NB4 (cell line): ENCODE measurements at places on chromosomes 2 and 18.

- DNase-seq: no peak
Measured at GRCh38 chr18:25787276-25787675, 303.1 kb downstream of the SS18 start.

GRCh38 chr2:54867457-54867856 is 144.0 kb downstream of the EML6 start:
- DNase-seq: no peak

GRCh38 chr2:190582736-190583506 is 48.4 kb upstream of the NEMP2 start:
- no peak for DNase-seq

- DNase-seq: no peak
Measured at GRCh38 chr2:232421189-232421785, 14.6 kb downstream of the ALPG start.

DNA sequence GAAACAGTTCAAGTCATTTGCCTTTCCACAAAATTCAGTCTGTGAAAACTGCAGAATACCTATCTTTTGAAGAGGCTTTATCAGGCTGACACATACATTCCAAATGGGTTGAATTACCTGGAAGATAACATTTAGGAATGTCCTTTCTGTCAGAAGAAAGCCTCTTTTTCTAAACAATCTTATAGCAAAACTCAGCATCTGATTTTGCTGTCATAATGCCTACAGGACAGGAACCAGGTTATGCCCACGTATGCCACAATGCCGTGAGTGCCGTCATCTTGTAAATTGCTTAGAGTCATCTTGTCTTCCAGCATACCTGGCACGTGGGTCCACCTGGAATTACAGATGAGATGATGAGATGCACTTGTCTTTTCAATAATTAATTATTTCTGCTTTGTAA is 275.3 kb downstream of the ALPK2 start:
- DNase-seq: no peak

GRCh38 chr2:26850505-26850904 is 2.6 kb downstream of the DPYSL5 start:
- peak; percentile 29 for DNase-seq

DNA sequence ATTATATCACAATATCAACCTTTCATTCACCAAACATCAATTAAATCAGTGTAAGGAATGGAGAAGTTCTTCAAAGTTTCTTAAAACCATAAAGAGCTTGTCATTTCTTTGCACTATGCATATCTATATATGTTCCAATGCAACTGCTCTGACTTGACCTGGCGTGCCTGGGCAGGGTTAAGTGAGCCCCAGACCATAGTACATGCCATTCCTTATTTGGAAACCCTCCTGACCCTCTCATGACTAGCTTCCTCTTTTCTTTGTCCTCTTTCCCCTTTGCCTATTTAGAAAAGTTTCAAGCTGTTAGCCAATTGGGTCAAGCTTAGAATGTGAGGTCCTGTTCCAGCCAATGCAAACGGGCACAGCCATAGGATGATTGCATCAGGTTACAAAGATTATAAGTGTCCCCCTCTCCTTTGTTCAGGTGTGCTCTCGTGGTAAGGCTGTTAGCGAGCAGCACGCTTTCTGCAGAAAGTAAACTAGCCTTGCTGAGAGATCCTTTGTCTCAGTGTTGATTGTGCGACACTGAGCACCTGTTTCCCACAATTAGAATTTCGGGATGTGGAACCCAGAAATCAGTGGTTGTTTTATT is 78.2 kb upstream of the UXS1 start:
- DNase-seq: peak; percentile 50

DNA sequence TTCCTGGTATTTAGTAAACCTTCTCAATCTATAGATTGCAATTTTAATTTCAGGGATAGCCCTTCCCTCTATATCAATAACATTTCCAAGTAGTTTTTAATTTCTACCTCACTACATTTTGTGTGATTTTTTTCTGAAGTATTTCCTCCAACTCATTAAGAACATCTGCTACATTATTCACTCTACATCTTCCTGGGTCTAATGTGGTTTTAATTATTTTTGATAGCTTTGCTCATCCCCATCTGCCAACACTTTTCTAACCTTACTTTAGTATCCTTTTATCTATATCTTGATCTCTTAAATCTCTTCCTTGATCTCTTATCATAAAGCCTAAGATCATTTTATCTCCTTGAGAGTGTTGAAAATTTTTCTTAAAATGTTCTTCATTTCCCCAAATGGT is 278.3 kb upstream of the CYP26B1 start:
- no peak for DNase-seq

- DNase-seq: no peak
Measured at GRCh38 chr2:178833382-178833781, 26.2 kb upstream of the TTN start.

- DNase-seq: peak; percentile 25
Measured at GRCh38 chr2:237473878-237474441, 13.1 kb upstream of the MLPH start.

- no peak for DNase-seq
Measured at GRCh38 chr2:90077948-90078347, 1386.5 kb downstream of the RPIA start.

DNA sequence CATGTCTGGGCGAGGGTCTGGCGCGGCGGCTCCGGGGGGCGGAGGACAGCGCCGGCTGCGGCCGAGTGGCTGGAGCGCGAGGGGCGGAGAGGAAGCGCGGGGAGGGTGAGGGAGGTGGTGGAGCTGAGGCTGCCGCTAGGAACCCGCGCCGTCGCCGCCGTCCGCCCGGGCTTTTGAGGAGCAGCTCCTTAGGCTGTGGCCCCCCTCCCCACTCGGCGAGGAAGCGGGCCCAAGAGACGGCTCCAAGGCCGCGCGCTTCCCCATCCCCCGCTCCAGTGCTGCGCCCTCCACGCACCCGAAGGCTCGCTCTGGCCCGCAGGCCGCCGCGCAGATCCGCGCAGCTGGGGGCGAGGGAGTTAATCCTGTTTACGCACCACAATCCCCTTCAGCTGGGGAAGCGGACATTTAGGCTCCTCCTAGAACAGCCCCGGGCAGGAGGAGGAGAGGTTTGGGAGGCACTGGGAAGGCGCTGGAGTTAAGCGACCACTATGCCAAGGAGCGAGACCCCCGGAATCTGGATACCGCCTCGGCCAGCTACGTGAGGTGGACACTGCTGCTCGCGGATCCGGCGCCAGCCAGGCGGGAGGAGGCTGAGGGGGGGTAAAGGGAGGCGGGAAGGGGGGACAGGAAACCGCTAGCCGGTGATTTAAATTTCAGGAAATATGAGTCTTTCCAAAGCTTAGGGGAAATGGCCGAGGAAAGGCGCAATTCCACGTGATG is at the start of gene CNRIP1:
CNRIP1 (minus strand) TSS at position 552 of the 720 bp plus-strand sequence; CDS start at position 3, 549 bp downstream.
- peak; percentile 72 for DNase-seq

DNA sequence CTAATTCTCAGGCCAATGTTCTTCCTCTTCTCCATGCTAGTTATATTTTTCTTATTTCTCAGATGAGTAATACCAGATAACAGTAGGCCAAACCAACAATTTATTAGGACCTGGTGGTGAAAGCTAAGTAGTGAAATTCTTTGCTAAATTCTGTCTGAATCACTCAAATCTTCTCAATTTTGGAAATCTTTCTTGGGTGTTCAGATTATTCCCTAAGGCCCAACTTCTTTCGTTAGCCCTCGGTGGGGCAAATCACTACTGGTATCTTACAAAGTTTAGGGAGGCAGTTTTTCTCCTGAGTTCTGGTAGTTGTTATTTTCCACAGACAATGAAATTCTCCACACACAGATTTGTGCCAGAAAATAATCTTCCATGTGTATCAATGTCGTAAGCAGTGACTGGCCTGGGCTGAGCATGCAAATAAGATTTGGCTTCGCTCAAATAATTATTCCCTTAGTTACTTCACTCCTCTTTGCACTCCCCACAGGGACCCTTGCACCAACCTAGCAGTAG is 443.5 kb upstream of the SLC14A2 start:
- no peak for DNase-seq

DNA sequence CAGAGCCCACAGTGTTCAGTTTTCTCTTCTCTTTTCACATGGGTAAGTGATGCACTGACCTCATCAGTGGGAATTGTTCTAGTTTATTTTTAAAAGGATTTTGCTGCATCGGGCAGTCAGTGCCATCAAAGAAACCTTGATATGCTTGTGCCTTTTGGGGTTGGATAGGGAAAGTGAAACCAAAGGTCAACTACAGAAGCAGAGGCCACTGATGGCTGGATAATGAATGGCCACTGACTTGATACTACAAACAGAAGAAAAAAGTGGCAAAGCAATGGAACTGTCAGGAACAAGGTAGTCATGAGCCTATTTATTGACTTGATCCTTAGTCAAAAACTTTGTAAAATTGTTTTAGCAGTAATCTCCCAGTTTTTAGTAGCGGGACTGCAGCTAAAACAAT is 636.3 kb upstream of the ZEB2 start:
- no peak for DNase-seq

- no peak for DNase-seq
Measured at GRCh38 chr2:44347526-44347925, 13.8 kb downstream of the PREPL start.

DNA sequence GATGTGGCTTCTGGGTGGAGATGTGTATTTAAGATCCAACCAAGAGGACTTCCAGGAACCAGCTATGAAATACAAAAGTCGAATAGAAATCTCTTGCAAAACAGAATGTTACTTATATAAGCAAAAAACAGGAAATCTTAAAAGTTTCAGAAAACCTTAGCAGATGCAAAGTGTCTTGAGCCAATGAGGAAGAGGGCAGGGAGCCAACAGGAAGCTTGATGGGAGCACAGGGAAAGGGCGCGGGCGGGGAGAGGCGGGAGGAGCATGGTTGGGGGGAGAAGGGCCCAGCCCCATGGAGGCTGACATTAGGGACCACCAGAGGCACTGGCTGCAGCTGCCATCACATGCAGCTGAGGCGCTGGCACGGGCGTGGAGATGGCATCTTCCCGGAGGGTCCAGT is 203.3 kb downstream of the SNTG2 start:
- no peak for DNase-seq

- DNase-seq: no peak
Measured at GRCh38 chr2:73081181-73081671, 9.7 kb upstream of the SFXN5 start.

- DNase-seq: peak; percentile 33
Measured at GRCh38 chr2:172182624-172183023, 79.9 kb upstream of the DLX2 start.

GRCh38 chr18:63126134-63127069 is 193.2 kb downstream of the BCL2 start:
- DNase-seq: no peak

DNA sequence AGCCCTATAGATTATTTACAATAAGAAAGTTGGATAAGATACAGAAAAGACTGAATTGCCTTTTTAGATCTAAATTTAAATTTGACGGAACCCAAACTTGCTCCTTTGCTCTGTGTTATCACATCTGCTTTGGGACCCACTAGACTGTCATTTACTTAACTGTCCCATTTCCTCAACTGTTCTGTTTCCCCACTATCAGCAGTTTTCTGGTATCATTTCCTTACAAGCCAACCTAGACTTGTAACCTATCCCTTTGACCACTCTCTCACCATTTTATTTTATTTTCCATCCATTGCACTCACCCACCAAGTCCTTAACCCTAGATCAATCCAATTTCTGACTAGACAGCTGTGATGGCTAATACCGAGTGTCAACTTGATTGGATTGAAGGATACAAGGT is 38.6 kb upstream of the CD28 start:
- DNase-seq: no peak

DNA sequence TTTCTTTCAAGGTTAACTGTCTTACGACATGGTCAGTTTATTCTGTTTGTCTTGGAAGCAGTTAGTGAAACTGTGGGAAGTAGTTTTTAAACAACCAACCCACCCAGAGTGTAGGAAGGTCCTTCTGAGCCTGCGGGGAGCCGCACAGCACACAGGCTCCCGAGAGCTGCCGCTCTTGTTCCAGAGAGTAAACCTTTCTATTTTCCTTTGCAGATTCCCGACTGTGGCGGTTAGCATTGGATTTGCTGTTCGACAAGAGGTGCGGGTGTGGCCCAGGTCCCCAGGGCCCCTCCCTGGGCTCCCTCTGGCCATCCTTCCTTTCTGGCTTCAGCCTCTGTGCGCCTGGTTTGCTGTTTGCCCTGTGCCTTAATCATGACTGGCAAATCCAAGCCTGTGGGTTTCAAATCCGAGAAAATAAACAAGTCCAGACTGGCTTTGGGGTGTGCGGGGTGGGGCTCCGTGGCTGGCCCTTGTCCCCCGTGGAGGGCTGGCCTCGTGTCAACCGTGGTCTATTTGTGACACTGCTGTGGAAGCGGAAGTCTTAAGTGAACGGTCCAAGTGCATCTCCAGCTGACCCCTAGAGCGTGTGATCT is 30.7 kb downstream of the IMPA2 start:
- DNase-seq: no peak

GRCh38 chr2:183998041-183998796 is 600.1 kb upstream of the ZNF804A start:
- DNase-seq: no peak

DNA sequence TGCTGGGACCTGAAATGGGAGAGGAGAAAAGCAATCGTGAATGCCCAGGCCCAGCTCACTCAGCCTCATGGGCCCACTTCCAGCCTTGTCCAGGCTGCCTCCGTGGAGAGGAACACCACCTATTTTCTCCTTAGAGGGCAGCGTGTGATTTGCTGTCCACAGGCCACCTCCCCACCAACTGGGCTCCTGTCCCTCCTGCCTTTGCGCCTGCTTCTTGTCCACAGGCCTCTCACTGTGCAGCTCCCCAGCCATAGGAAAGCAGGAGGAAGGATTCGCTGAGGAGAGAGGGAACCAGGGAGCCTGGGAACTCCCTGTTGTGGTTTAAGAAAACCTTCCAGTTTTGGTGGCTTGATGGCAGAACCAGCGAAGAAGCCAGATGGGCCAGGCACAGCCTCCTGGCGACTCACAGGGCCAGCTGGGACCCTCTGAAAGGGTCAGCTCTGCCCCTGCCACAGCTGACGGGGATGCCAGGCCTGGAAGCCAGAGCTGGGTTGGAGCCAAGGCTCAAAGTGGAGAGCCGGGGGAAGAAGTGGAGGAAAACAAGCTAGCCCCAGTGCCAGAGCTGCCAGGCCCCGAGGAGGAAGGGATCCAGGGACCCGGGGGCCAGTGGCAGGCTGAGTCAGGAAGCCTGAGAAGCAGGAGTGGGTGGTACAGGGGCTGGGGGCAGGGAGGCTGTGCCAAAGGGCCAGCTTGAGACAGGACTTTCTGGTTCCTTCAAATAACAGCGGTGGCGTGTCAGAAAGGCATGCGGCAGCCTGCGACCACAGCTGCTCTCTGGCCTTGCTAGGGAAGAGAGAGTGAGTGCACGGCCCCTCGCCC is 9.9 kb downstream of the TMBIM1 start:
- no peak for DNase-seq

DNA sequence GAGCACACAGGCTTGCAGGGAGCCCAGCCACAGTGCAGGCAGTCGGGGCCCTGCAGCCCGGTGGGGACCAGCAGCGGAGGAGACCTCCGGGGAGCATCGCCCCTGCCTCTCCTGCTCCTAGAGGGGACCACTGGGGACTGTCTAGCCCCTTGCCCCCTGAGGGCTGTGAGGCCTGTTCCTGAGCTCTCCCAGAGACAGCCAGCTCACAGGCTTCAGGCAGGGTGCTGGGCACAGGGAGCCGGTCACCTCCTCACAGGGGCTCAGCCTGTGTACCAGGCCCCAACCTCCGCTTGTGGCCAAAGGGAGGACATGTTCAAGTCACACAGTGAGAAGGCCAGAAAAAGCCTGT is 3.5 kb upstream of the NMUR1 start:
- DNase-seq: no peak

GRCh38 chr2:223835701-223836532 is 1.5 kb downstream of the AP1S3 start:
- DNase-seq: peak; percentile 42

GRCh38 chr2:5064687-5065086 is 627.5 kb upstream of the SOX11 start:
- no peak for DNase-seq

- DNase-seq: no peak
Measured at GRCh38 chr18:37540424-37541138, 25.0 kb downstream of the CELF4 start.

GRCh38 chr2:122830157-122830556 is 1074.7 kb downstream of the TSN start:
- DNase-seq: no peak
